ENCODE measurements at places on chromosomes 13 and 19. TPM values are rescaled to one million over a fixed set of nuclear protein-coding genes. Genes with fewer than 3 reads are reported as not detected.

GPR42 gene
- total RNA-seq, result not detected

DOCK9 gene
- 34.2 TPM for total RNA-seq

PLPPR3 gene
- 5.1 TPM for total RNA-seq

RFPL4A gene
- total RNA-seq, result 0.77 TPM

ZNF888 gene
- total RNA-seq, result not detected

CBARP gene
- 3.9 TPM for total RNA-seq

MIR17HG gene
- 1.00 TPM for total RNA-seq

PSG6 gene
- not detected for total RNA-seq

RASAL3 gene
- not detected for total RNA-seq

FGF22 gene
- total RNA-seq, result 0.26 TPM

GGACT gene
- total RNA-seq, result 5.8 TPM

SULT2A1 gene
- not detected for total RNA-seq

ZNF415 gene
- not detected for total RNA-seq

ZNF534 gene
- not detected for total RNA-seq

FFAR2 gene
- total RNA-seq, result 0.04 TPM

ZNF506 gene
- total RNA-seq, result 0.12 TPM

SYMPK gene
- total RNA-seq, result 44.8 TPM

ZNF285 gene
- total RNA-seq, result 2.1 TPM

MCEMP1 gene
- not detected for total RNA-seq

CPB2 gene
- total RNA-seq, result 0.11 TPM

KLK14 gene
- 0.41 TPM for total RNA-seq

CEACAM16 gene
- total RNA-seq, result 0.11 TPM

PSG3 gene
- total RNA-seq, result 0.07 TPM

ZBTB45 gene
- 19.3 TPM for total RNA-seq

DHDH gene
- 0.62 TPM for total RNA-seq

SBK3 gene
- total RNA-seq, result 2.6 TPM

TYROBP gene
- not detected for total RNA-seq

PRTN3 gene
- 0.24 TPM for total RNA-seq

CCNE1 gene
- total RNA-seq, result 25.9 TPM

Measured in A549 treated with dexamethasone at 1 μM for 4 hours (cell line).